ENCODE measurements at places on chromosomes 7 and 10.

GRCh38 chr10:61286686-61287085, 166.5 kb downstream of the TMEM26 start:
- DNase-seq, result peak; percentile 40

- no peak for DNase-seq
Measured at GRCh38 chr7:86953653-86954336, 105.7 kb downstream of the ELAPOR2 start.

DNA sequence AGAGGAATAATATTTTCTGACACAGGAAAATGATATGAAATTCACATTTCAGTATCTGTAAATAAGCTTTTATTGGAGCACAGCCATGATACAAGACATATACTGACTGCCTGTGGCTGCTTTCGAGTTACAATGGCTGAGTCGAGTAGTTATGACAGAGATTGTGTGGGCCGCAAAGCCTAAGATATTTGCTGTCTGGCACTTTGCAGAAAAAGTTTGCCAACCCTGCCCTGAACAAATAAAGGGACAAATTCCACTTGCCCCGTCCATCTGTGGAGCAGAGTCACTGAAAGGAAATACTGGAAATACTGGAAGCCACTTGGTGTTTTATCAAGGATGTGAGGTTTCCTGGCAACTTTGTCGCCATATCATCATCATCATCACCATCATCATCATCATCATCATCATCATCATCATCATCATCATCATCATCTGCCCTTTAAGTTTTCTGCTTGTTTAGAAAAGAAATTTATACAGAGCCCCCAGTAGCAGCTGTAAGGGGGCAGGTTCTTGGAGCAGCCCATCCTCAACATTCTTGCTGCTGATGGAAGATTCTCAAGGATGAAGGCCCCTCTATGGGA, 85.8 kb downstream of the TCF7L2 start:
- no peak for DNase-seq

GRCh38 chr10:23373156-23373555, 28.6 kb upstream of the C10orf67 start:
- DNase-seq, result no peak

GRCh38 chr7:20214921-20215669, 2.1 kb downstream of the MACC1 start:
- no peak for DNase-seq

DNA sequence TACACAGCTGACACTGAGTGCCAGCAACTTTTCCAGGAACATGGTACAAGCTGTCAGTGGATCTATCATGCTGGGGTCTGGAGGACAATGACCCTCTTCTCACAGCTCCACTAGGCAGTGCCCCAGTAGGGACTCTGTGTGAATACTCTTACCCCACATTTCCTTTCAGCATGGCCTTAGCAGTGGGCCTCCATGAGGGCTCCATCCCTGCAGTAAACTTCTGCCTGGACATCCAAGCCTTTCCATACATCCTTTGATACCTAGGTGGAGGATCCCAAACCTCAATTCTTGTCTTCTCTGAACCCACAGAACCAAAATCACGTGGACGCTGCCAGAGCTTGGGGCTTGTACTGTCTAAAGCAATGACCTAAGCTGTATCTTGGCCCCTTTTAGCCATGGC, 116.8 kb downstream of the IQUB start:
- DNase-seq, result no peak

DNA sequence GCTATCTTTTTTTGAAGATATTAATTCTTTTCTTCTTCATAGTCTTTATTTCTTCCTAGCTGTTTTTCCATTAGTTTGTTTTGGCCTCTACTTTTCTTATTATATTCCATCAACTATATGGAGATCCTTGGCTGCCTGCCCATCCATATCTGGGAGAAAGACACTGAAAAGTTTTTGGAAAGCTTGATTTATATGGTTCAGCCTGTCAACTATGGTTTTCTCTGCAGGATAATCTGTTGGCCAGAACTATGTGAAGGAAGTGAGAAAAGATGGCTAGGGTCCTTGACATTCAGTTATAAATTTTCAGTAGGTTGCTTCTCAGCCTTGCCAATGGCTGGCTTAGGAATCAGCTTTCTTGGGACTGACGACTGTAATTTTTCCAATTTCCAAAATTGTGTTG, 10.0 kb upstream of the CDK14 start:
- no peak for DNase-seq
